Activated naive CD4-positive, alpha-beta T cell treated with anti-CD3 and anti-CD28 coated beads, Interleukin-2, amount 50 U/mL, for 72 hours (primary cell): ENCODE measurements at places on chromosomes 3 and 15. TPM values are rescaled to one million over a fixed set of nuclear protein-coding genes. Genes with fewer than 3 reads are reported as not detected.

The LIPH gene
- not detected for total RNA-seq

The TMEM40 gene
- not detected for total RNA-seq

The ARNT2 gene
- not detected for total RNA-seq

The ADPGK gene
- 51.0 TPM for total RNA-seq

The TERC gene
- total RNA-seq: 8.5 TPM

The RARB gene
- total RNA-seq: not detected

The ADAMTS7 gene
- 4.3 TPM for total RNA-seq

The PARP15 gene
- total RNA-seq: 13.8 TPM

The CMTM7 gene
- total RNA-seq: 34.2 TPM

The CAMP gene
- not detected for total RNA-seq

The CCR8 gene
- 0.36 TPM for total RNA-seq
